ENCODE measurements at places on chromosomes 3 and 15. TPM values are rescaled to one million over a fixed set of nuclear protein-coding genes. Genes with fewer than 3 reads are reported as not detected.

DNA sequence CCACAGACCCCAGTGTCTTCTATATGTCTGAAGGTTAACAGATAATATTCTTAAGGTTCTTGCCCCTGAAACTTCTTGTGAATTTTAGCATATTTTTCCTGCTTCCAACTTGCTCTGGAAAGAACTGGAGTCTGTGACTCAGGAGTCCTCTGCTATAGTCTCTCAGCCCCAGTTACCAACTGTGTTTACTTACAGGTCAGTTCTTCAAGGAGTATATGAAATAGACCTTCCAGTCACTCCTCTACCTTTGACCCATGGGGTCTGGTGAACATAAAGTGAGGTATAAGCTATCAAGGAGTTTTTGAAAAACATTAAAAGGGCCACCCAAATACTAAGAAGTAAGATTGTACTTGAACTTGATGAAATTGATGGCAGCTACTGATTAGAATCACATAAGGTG lies 139.2 kb upstream of the ROPN1 start:
- no peaks in the 10 kb centered on the region for H3K36me3 ChIP-seq
- no peaks in the 10 kb centered on the region for H3K27me3 ChIP-seq
- DNase-seq, result no peak
- no peak overlapping the region for H3K27ac ChIP-seq

- H3K4me3 ChIP-seq, result no peak overlapping the region
- H3K36me3 ChIP-seq, result peaks cover 19% of the 10 kb centered on the region
- DNase-seq, result no peak
Observed at GRCh38 chr15:85097250-85097649, 115.6 kb downstream of the PDE8A start.

The TEX55 gene
- total RNA-seq, result not detected

The TMEM115 gene
- 37.1 TPM for total RNA-seq

DNA sequence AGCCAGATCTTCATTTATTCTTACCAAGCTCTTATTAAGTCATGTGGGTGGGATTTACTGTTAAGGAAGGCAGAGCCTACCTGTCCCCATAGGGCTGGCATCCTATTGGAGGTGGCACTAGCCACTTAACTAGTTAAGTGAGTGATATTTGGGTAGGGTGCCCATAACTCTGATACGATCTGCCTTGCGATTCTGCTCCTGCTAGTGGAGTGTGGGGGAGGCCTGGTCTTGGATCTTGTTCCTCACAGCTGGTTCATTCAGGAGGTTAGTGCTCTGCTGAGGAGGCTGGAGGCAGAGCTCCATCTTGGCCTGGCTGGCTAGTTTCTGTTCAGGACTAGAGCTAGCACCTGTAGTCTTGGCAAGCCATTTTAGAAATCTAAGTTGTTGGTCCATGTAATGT lies 9.3 kb downstream of the BAHD1 start:
- H3K27ac ChIP-seq, result no peak overlapping the region

DNA sequence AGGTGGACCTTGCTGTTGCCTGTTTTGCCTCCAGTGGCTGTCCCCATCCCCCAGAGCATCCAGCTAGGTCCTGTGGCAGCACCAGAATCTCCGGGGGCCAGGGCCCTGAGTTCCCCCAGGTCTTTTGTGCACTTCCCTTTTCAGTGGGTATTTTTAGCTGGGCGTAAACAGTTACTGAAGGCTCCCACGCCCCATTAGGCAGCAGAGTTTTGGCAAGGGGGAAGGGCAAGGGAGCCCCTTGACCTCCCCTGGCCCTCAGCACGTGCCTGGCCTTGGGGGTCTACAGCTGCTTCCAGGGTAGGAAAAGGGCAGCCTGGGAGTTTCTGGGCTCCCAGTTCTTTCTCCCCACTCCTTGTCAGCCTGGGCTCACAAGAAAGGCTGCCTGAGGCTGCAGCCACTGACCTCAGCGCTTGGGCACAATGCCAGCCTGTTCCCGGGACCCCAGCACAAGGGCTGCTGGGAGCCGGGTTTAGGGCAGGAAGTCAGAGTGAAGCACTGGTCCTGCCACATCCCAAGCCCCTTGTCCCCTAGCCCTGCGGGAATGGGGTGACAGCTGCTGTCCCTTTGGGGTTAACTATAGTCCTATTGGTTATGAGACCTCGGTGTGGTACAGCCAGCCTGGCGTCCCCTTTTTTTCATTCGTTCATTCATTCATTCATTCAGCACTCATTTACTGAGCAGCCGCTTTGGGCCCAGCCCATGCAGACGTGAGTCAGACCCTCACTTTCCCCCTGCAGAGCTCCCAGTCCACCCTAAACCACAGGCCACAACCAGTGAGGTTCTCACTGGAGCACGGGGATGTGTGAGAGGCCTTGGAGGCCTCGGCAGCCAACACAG lies 8.4 kb downstream of the CSK start:
- peak overlapping the region; percentile 92 for H3K27ac ChIP-seq
- no peaks in the 10 kb centered on the region for H3K27me3 ChIP-seq
- DNase-seq, result peak; percentile 75
- H3K36me3 ChIP-seq, result no peaks in the 10 kb centered on the region

The BLM gene
- total RNA-seq, result 26.7 TPM

The SHF gene
- total RNA-seq, result 12.0 TPM

The LEKR1 gene
- total RNA-seq, result 0.70 TPM

The TGM5 gene
- total RNA-seq, result 0.15 TPM

GRCh38 chr3:156530980-156531379 lies 23.9 kb downstream of the SSR3 start:
- H3K36me3 ChIP-seq, result no peaks in the 10 kb centered on the region
- H3K27ac ChIP-seq, result no peak overlapping the region
- H3K4me1 ChIP-seq, result no peaks in the 10 kb centered on the region
- no peaks in the 10 kb centered on the region for H3K27me3 ChIP-seq
- no peak for DNase-seq

The CCDC39 gene
- total RNA-seq, result not detected

- no peaks in the 10 kb centered on the region for H3K4me1 ChIP-seq
- no peak for DNase-seq
- H3K36me3 ChIP-seq, result no peaks in the 10 kb centered on the region
- no peaks in the 10 kb centered on the region for H3K27me3 ChIP-seq
Observed at GRCh38 chr3:191136347-191136746, 62.7 kb upstream of the OSTN start.

The RPP25 gene
- 9.4 TPM for total RNA-seq

DNA sequence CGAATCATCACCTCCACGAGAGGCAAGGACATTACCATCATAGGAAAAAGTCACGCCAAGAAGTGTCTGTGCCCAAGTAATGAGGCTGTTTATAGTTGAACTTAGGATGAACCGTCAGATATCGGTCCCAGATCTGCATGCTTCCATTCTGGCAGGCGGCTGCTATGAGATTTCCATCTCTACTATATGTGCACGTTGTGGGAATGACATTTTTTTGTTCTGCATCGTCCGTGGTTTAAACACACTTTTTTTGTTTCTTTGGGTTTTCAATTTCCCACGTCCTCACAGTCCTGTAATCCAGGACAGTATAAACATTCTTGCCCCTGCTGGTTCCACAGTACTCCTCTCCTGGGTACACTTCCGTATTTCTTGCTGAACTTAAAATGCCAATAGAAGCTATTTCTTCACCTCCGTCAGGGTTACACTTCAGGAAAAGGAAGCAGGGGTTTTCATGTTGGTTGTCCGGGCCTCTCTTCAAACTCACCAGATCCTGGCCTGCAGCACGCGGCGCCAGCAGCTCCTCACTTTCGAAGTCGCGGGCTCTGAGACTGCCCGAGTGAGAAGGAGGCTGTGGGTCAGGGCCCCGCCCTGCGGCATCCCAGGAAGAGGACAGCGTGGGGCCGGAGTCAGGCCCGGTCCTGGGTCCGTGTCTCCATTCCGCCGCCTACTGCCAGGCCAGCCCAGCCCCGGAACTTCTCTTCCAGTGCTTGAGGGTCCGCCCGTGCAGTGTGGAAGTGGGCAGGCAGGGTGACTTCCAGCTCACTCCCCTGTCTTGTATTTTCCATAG lies 9.8 kb upstream of the TM4SF4 start:
- H3K4me1 ChIP-seq, result peaks cover 16% of the 10 kb centered on the region
- H3K4me3 ChIP-seq, result no peak overlapping the region
- no peaks in the 10 kb centered on the region for H3K27me3 ChIP-seq
- peak overlapping the region; percentile 70 for H3K27ac ChIP-seq
- no peak for DNase-seq
